Coronary artery (tissue), 2 donors: ENCODE measurements at places on chromosomes 1 and 21.

DNA sequence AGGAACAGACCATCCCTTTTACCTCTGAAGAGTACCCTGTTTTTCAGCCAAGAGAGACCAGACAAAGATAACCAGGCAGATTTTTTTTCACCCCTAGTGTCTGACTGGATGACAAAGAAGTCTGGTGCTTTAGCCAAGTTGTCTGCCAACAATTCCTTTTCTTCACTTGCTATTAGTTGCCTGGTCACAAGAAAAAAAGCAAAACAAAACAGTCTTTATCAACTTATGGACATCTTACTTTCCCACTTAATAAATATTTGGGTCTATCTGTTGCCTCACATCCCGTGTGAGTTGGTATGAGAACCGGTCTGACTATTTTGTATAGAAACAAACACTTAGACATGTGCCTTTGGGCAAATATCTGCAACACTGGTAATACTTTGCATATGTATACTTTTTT, 662.9 kb downstream of the PLPP3 start:
- DNase-seq: no peak

GRCh38 chr1:27598902-27599528, 4.9 kb downstream of the AHDC1 start:
- peak; percentile 94 for DNase-seq

DNA sequence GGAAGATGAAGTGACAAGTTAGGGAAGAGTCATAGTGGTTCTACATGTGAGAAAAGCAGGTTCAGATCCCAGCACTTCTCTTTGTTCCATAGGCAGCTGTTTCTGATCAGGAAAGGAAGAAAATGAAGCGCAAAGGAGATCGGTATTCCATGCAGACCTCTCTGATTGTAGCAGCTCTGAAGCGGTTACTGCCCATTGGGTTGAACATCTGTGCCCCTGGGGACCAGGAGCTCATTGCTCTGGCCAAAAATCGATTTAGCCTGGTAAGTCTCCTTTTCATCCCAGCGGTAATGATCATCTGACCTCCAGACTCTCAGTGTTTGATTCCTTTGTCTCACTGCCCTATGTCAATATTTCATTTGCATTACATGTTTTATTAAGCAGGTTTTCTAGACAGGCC, 173.6 kb downstream of the ZP4 start:
- no peak for DNase-seq

GRCh38 chr1:21594935-21595897, 73.9 kb downstream of the RAP1GAP start:
- DNase-seq: no peak

- no peak for DNase-seq
These were observed 710.6 kb downstream of the MRPL39 start for GRCh38 chr21:24896735-24897124.

DNA sequence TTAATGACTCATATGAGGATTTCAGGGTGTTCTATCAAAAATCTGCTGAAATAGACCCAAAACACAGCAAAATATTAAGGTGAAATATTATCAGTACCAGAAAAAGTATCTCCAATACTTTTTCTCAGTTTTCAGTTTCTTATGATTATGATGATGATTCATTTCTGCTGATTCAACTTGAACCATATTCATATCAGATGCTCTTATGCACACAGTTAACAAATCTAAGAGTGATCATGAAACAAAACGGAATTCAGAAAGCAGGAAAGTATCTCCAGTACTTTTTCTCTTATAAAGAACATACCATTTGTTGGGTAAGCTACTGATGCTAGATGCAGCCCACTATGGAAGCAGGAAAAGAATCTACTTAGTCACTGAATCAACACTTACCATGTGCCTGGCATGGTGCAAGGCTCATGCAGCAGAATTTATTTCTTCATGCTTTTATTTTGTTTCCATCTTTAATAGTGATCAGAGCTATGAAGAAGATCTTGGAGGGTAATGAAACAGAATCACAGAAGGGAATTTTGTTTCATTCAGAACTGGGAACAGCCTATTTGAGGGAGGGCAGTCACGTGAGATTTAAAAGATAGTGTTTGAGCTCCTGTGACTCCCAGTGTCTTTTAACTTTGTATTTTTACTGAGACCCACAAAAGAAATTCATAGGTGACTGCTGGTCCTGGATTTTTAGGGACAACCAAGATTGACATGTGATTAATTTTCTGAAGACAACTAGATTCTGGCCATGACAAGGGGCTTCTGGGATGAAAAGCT, 480.6 kb downstream of the SETD4 start:
- no peak for DNase-seq

GRCh38 chr1:200258447-200259375, 151.1 kb downstream of the ZNF281 start:
- no peak for DNase-seq
